NCI-H446 treated with DMSO at 0.1 percent for 48 hours (cell line): ENCODE measurements at places on chromosomes 2 and 18.

- DNase-seq = no peak
These were observed 23.7 kb downstream of the EFEMP1 start for GRCh38 chr2:55899881-55900280.

DNA sequence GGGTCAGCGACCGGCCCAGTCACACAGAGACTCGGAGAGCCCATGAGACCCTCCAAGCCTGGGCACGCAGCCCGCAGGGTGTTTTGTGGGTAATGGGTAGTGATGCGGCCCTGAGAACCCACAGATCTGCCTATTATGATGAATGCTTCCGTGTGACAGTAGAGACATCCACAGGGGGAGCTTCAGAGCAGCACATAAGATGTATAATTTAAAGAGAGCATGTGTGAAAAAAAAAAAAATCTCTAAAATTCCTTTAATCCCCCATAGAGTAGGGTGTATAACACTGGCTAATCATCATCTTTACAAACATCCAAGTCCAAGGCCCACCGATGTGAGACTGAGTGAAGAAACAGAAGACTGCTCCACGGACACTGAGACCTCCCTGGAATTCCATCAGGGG is 34.6 kb downstream of the BIN1 start:
- DNase-seq = no peak

DNA sequence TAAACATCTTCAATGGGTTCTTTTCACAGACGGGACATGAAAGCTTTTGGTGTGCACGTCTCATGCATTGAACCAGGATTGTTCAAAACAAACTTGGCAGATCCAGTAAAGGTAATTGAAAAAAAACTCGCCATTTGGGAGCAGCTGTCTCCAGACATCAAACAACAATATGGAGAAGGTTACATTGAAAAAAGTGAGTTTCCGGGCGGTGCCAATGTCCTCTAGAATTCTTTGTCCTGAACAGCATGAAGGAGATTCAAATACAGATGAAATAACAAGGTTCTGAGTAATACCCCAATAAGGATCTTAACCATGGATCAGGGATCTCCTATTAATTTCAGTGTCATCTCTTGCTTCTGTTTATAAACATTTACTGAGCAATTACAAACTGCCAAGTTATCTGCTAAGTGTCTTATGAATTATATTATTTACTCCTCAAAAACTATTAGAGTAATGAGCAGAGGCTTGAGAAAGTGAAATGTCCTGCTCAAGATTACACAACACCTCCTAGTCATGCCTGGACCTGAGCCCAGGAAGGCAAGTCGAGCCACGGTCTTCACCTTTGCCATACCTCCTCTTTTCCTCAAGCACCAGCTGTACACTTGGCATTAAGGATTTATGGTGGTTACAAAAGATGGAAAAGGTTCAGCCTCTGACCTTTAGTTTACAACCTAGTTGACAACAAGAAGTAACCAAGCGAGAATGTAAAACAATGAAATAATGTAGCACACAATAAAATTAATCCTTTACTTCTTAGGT is 22.6 kb downstream of the DHRS9 start:
- no peak for DNase-seq

- no peak for DNase-seq
These were observed 398.0 kb upstream of the MEIS1 start for GRCh38 chr2:66036948-66037347.

- DNase-seq = no peak
These were observed 9.0 kb downstream of the SNORC start for GRCh38 chr2:232878855-232879617.

DNA sequence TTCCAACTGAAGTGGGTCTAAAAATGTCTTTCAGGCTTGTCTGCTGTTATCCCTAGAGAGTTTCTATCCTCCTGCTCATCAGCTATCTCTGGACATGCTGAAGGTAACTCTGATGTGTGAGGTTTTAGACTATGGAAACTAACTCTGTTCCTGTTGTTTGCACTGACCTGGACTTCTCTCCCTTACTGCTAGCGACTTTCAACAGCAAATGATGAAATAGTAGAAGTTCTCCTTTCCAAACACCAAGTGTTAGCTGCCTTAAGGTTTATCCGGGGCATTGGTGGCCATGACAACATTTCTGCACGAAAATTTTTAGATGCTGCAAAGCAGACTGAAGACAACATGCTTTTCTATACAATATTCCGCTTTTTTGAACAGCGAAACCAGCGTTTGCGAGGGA is 26.9 kb downstream of the RMC1 start:
- no peak for DNase-seq

GRCh38 chr18:51077217-51077616 is 47.2 kb downstream of the SMAD4 start:
- DNase-seq = no peak

- DNase-seq = no peak
These were observed 29.1 kb downstream of the SP140L start for GRCh38 chr2:230356084-230356483.

- no peak for DNase-seq
These were observed 69.8 kb downstream of the MEX3C start for GRCh38 chr18:51127664-51128063.

GRCh38 chr2:68217729-68218128 is 34.6 kb downstream of the PPP3R1 start:
- DNase-seq = no peak

GRCh38 chr2:10359246-10359645 is 56.5 kb downstream of the HPCAL1 start:
- DNase-seq = no peak

DNA sequence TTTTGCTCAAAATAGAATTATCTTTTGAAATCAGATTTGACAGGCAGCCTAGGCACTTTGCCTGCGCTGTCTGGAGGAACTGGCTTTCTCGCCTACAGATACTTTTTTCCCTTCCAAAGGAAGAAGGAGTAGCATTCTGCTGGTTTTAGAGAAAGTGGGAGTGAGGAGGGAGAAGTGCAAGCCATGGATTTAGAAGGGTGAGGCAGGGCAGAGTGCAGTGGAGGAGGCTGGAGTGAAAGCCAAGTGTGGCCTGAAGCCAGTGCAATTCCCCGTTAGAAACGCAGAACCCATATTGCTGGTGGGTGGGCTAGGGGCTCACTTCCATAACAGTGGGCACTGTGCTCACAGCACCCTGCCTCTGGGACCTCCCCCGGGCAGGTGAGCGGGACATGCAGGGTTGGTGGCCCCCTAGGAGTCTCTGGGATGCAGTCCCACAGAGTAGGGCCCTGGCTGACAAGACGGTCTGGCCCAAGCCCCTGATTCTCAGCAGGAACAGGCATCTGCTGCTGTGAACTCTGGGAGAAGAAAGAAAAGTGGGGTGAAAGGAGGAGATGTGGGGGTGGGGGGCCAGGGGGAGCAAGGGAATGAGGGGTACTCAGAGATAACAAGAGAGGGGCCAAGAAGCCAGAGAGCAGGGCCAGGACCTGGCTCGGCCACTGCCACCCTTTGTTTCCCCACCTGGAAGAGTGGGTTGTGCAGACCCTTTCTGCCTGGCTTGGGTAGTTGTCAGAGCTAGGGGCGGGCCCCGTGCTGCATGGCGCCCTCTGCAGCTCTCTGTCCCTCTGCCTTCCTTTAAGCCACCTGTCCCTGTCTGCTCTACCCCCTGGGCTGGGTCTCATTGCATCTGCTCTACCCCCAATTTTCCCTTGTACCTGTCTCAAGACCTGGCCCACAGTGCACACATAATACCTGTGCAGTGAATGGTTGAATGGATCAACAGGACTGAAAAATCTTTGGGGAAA is 273.5 kb upstream of the HS6ST1 start:
- no peak for DNase-seq

- DNase-seq = no peak
These were observed 6.8 kb downstream of the SCTR start for GRCh38 chr2:119517433-119517832.

DNA sequence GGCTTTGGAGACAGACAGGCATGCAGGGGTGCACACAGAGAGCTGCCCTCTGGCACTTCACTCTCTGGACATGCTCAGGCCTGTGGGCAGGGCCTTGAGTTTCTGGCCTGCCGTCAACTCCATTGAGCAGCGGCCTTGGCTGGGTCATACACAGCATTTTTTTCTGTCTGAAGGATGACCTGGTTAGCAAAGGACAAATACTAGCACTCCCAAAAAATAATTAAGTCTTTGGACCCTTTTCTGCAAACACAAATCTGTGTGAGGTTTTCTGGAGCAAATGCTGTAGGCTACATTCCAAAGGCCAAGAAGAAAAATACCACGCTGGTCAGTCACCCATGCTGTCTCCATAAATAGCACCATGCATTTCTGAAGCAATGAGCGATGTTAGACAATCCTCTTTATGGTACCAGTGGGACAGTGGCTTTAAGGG is 124.7 kb upstream of the CTAGE1 start:
- no peak for DNase-seq

DNA sequence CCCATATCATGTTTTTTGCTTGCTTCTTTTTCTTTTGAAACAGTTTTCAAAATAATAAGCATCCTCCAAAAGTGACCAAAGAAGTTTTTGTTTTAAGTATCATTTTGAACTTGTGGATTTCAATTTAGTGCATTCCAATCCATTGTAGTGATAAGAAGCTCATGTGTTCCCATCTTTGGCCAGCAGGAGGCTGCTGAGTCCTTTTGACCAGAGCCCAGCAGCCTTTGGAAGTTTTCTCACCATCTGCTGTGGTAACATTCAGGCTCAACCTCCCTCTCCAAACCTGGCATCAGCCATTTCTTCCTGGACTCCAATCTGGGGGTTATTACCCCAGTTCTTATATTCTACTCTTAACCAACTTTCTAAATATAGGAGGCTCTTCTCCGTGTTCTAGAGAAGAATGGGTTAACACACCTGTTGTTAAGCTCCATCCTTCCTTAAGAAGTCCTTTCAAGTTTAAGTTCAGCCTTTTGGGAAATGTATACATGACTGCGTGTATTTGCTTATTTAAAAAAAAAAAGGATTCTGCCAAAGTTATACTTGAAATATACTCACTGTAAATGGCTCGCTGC is 39.0 kb upstream of the MAL start:
- DNase-seq = no peak

GRCh38 chr18:45168866-45169600 is 446.2 kb upstream of the SLC14A2 start:
- peak; percentile 27 for DNase-seq

DNA sequence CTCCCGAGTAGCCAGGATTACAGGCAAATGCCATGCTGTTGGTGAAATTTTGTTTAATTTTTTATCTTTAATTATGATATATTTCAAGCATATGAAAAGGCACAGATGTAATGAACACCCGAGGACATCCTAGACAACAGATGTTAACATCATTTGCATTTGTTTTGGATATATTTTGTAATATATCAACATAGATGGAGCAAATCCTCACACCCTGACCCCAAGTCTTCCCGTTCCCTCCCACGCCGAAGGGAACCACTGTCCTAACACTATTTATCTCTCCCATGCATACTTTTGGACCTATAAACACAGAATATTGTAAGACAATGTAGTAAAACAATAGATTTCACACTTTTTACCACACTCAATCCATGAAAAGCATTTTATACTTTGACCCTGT is 99.5 kb downstream of the GFPT1 start:
- DNase-seq = no peak

DNA sequence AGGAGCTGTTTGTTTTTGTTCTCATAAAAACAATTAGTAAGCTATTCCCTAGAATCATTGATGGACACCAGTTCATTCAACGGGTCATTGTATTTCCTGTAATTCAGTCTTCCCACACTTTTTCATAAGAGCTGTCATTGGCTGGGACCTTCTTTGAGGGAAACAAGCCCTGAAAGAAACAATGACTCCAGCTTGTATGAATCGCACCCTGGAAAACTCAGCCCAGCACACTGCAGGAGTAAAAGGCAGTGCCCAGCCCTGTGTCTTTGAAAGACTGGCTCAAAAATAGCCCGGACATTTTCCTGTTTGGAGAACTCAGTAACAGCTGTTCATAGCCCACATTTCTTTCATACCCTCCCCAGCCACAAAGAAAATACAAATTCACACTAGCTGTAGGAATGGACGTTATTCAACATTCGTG is 81.5 kb downstream of the NCKAP5 start:
- no peak for DNase-seq

- DNase-seq = no peak
These were observed 16.1 kb upstream of the ACVR1C start for GRCh38 chr2:157644776-157645175.

- no peak for DNase-seq
These were observed 134.8 kb upstream of the CREB1 start for GRCh38 chr2:207394812-207395534.

DNA sequence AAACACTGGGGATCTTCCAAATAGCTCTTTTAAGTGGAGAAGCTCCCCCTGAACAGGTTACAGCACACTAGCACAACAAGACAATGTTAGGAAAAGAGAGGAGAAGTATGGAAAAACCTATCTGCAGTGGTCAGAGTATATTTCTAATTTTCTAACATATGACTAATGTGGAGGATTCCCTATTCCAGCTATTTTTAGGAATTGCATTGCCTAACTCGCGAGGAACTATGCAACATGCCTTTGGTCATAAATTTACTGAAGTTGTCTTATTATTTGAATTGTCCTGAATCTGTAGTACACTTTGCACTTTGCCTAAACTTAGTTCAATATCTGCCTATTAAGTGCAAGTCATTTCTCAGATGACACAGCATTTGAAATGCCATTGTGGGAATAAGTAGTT is 381.4 kb downstream of the CCDC85A start:
- DNase-seq = no peak

DNA sequence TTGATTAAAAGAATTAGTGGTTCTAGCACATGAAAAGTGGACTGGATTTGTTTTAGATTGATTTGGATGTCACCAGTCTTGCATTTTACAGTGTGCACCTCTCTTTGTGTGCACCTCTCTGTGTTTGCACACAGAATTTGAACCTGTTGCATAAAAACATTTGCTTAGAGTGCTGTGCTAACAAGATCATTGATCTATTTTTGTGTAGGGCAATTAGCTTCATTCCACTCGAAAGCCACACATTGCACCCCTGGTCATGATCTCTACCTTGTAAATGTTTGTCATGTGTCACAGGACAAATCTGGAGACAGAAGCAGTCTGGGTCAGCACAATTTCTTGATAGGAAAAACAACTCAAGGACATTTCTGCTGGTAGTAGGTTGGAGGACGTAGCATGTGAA is 258.7 kb upstream of the LINC00305 start:
- no peak for DNase-seq

GRCh38 chr2:225600444-225600843 is 200.9 kb downstream of the NYAP2 start:
- DNase-seq = no peak
